Myometrial cell (primary cell): ENCODE measurements at places on chromosomes 5 and 9. TPM values are rescaled to one million over a fixed set of nuclear protein-coding genes. Genes with fewer than 3 reads are reported as not detected.

Gene SHC3
- 1.2 and 4.1 TPM in 2 replicates for total RNA-seq

Gene OR1K1
- total RNA-seq = not detected in 2 replicates

Gene SH2D3C
- under 0.01 TPM in 1 of 2 replicates, not detected in the other for total RNA-seq

Gene SPAG8
- total RNA-seq = 0.53 and 1.2 TPM in 2 replicates

Gene GTF2H2
- 17.9 and 20.8 TPM in 2 replicates for total RNA-seq

Gene ANKRD31
- under 0.01 TPM in 1 of 2 replicates, not detected in the other for total RNA-seq

Gene SUSD3
- 55.5 and 74.4 TPM in 2 replicates for total RNA-seq

Gene FGF18
- not detected in 2 replicates for total RNA-seq

Gene SLC45A2
- total RNA-seq = not detected in 2 replicates

Gene SOX30
- total RNA-seq = 0.71 TPM in 1 of 2 replicates, not detected in the other

Gene ATP10B
- not detected in 2 replicates for total RNA-seq

Gene MVB12B
- total RNA-seq = 2.6 and 5.3 TPM in 2 replicates

Gene FOXI1
- not detected in 2 replicates for total RNA-seq

Gene PTGS1
- 7.5 and 9.4 TPM in 2 replicates for total RNA-seq

Gene PRR16
- total RNA-seq = 24.6 and 34.3 TPM in 2 replicates

Gene PCDHA12
- not detected in 2 replicates for total RNA-seq

Gene LRRTM2
- not detected in 2 replicates for total RNA-seq

Gene N4BP3
- 0.29 and 0.89 TPM in 2 replicates for total RNA-seq

Gene TMEM171
- total RNA-seq = 8.7 and 9.8 TPM in 2 replicates

Gene OR1N1
- not detected in 2 replicates for total RNA-seq

Gene PCDHB12
- not detected in 2 replicates for total RNA-seq

Gene C9orf153
- total RNA-seq = not detected in 2 replicates

Gene PCDHA8
- not detected in 2 replicates for total RNA-seq

Gene ARHGEF37
- 0.89 and 2.9 TPM in 2 replicates for total RNA-seq

Gene ANKRD33B
- 1.9 and 2.3 TPM in 2 replicates for total RNA-seq

Gene PCDHB14
- under 0.01 and 1.7 TPM in 2 replicates for total RNA-seq

Gene GALNT12
- total RNA-seq = 8.0 and 9.2 TPM in 2 replicates

Gene ZMYND19
- 14.4 and 19.7 TPM in 2 replicates for total RNA-seq

Gene MYMK
- not detected in 2 replicates for total RNA-seq

Gene COL5A1
- total RNA-seq = 152 and 212 TPM in 2 replicates

Gene TMC1
- not detected in 2 replicates for total RNA-seq

Gene CCL28
- total RNA-seq = 0.71 and 0.86 TPM in 2 replicates

Gene MEGF10
- total RNA-seq = not detected in 2 replicates

Gene SV2C
- total RNA-seq = not detected in 2 replicates

Gene DDX31
- total RNA-seq = 7.1 and 11.0 TPM in 2 replicates

Gene HK3
- not detected in 2 replicates for total RNA-seq

Gene PCDHGB1
- 0.35 TPM in 1 of 2 replicates, not detected in the other for total RNA-seq

Gene SPATA31C1
- total RNA-seq = not detected in 2 replicates

Gene C9
- not detected in 2 replicates for total RNA-seq

Gene GPR150
- 0.18 and 0.86 TPM in 2 replicates for total RNA-seq

Gene FBP1
- total RNA-seq = not detected in 2 replicates

Gene C9orf40
- total RNA-seq = 6.9 and 10.6 TPM in 2 replicates

Gene APBA1
- total RNA-seq = 0.18 and 0.58 TPM in 2 replicates

Gene PCDHB10
- total RNA-seq = 0.58 TPM in 1 of 2 replicates, not detected in the other

Gene PCDHA3
- 0.18 and 0.58 TPM in 2 replicates for total RNA-seq

Gene LCN15
- not detected in 2 replicates for total RNA-seq

Gene ADAMTS2
- 30.8 and 34.4 TPM in 2 replicates for total RNA-seq

Gene IL33
- 22.5 and 29.1 TPM in 2 replicates for total RNA-seq

Gene CD180
- not detected in 2 replicates for total RNA-seq

Gene ADCY2
- total RNA-seq = not detected in 2 replicates

Gene ARL14EPL
- total RNA-seq = 0.29 TPM in 1 of 2 replicates, not detected in the other
